ENCODE measurements at places on chromosomes 12 and 14.

GRCh38 chr12:120720234-120720986 is 5.2 kb upstream of the ACADS start:
- DNase-seq = no peak

DNA sequence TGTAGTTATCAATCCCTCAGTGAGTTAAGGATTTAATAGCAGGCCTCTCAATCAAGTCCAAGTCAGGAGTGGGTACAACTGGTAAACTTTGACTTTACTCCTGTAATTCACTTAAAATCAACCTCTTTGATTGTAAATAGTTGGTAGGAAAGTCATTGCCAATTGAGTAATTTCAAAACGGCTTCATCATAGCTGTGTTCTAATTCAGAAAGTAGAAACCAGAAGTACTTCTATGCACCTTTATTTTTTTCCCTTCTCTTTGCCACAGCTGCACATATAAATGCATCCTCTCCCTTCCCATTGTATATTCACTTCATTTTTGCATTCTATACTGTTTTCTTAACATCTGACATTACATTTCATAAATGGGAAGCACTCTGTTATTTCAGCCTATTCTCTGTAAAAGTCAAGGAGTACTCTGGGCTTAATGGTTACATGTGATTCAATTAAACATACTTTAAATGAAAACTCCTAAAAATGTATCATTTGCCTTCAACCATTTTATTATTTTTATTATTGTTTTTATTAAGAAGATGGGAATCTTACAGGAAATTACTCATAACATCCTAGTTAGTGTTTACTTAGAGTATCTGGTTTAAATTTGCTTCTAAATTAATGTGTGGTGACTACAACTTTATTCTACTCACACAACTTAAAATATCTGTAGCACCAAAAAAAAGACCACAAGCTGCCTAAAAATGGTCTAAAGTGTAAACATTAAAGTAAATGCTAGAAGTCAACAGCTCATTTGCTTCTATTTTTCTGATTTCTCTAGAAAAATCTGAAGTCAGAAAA is 171.2 kb downstream of the CEP128 start:
- no peak for DNase-seq

GRCh38 chr12:13211859-13212664 is 15.5 kb downstream of the EMP1 start:
- no peak for DNase-seq

DNA sequence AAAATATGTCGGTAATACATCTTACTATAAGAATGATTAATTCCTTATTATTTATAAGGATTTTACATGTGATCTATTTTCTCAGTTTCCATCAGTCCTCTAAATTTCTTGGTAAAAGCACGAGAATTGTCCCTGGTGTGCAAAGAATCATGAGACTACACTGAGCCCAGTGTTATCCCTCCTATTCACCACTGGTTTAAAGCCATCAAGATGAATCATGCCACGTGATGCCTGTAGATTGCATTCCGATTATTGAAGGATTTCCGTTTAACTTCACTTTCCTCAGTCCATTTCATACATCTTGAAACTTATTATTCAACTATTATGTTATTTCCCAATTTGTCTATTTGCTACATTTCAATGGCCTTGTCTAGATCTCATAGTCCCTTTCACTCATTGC is 601.9 kb downstream of the GALC start:
- DNase-seq = no peak

DNA sequence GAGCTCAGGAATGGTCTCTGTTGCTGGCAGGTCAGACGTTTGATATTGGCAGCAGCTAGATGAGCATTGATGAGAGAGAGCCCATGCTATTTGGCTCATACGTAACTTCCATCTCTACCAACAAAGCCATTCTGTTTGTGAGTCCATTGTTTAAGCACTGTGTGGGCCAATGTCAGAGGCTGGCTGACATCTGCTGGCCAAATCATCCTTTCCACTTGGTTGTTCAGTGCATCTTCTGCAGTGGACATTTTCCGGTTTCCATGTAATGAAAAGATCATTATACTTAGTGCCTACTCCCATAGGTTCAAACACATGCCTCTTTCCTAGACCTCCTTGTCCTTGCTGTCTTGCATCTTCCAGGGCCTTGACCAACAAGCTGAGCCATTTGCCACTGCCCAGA is 59.2 kb downstream of the IFT81 start:
- DNase-seq = no peak

GRCh38 chr12:54684636-54685630 is 36.8 kb upstream of the DCD start:
- DNase-seq = no peak

DNA sequence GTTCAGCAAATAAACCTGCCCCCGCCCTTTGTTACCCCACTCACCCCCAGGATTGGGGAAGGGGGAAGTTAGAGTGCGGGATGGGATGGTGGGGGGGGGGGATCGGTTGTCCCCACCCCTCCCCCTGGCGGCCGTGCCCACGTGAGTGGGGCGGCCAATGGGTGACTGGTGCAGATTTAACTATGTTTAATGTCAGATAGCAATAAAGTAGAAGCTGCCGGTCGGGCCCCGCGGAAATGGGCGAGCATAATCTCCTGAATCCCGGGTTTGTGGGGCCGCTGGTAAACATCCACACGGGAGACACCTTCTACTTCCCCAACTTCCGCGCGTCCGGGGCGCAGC is at the start of gene HOXC12:
TSS of gene HOXC12 (plus strand) at position 210 of the 342 bp plus-strand sequence. CDS start at position 237, 27 bp downstream.
- no peak for DNase-seq

- DNase-seq = no peak
Measured at GRCh38 chr12:58731096-58731495, 189.2 kb downstream of the LRIG3 start.

- no peak for DNase-seq
Measured at GRCh38 chr12:123468786-123469185, 10.8 kb downstream of the SNRNP35 start.

DNA sequence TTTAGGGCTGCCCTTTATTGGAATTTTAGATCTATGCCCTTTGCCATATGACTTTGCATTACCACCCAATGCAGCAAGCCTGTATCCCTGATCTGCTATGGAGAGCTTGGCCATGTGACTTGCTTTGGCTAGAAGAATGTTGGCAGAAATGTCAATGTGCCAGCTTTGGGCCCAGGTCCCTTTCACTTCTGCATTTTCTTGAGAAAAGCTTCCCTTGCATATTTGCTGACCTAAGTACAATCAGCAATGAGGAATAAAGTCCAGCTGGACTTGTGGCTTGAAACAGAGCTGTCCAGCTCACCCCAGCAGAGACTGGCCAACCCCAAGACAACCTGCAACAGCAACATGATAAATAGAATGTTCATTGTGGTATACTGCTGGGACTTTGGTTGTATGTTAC is 135.9 kb downstream of the PAH start:
- no peak for DNase-seq

GRCh38 chr14:32679927-32680612 is 258.6 kb upstream of the NPAS3 start:
- no peak for DNase-seq

- DNase-seq = no peak
Measured at GRCh38 chr12:6526766-6527525, 7.4 kb upstream of the GAPDH start.

- DNase-seq = no peak
Measured at GRCh38 chr14:30553311-30553989, 5.5 kb upstream of the G2E3 start.

GRCh38 chr12:20372326-20373096 is 4.2 kb downstream of the PDE3A start:
- DNase-seq = no peak

DNA sequence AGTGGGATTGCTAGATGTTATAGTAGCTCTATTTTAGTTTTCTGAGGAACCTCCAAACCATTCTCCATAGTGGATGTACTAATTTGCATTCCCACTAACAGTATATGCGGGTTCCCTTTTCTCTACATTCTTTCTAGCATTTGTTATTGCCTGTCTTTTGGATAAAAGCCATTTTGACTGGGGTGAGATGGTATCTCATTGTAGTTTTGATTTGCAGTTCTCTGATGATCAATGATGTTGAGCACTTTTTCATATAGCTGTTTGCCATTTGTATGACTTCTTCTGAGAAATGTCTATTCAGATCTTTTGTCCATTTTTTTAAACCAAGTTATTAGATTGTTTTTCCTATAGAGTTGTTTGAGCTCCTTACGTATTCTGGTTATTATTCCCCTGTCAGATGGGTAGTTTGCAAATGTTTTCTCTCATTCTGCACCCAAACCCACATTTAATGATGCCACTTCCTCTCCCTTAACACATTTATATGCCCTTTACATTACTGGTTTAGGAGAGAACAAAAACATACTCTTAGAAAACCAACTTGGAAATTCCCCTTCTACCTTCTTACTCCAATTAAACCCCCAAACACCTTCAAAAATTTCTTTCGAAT is 48.2 kb downstream of the NELL2 start:
- DNase-seq = no peak

- DNase-seq = no peak
Measured at GRCh38 chr14:66827182-66827581, 319.2 kb downstream of the GPHN start.

- no peak for DNase-seq
Measured at GRCh38 chr14:20652996-20653975, 11.8 kb upstream of the OR6S1 start.

DNA sequence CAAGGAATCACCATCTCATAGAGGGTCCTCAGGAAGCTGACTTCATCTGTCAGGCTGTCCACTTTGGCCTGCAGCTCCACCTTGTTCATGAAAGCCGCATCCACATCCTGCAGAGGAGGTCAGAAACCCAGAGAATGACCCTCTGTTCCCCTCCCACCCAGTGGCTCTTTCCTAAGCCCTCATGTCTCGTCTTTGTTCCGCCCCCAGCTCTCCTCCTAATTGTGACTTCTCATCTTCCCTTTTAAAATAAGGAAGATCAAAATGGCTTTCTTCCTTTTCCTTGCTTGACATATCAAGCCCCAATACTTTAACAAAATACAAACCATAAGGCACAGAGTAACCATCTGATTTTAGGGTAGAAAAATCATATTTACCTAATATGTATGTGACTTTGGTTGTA is 4.4 kb downstream of the KRT76 start:
- DNase-seq = no peak

- DNase-seq = no peak
Measured at GRCh38 chr14:75522224-75522982, at the start of gene BATF. BATF (plus strand) TSS chr14:75522469; CDS start chr14:75522683, 214 bp downstream.

- no peak for DNase-seq
Measured at GRCh38 chr12:2678426-2678825, 116.3 kb upstream of the FKBP4 start.

GRCh38 chr12:52323416-52324152 is 2.4 kb upstream of the KRT83 start:
- no peak for DNase-seq

DNA sequence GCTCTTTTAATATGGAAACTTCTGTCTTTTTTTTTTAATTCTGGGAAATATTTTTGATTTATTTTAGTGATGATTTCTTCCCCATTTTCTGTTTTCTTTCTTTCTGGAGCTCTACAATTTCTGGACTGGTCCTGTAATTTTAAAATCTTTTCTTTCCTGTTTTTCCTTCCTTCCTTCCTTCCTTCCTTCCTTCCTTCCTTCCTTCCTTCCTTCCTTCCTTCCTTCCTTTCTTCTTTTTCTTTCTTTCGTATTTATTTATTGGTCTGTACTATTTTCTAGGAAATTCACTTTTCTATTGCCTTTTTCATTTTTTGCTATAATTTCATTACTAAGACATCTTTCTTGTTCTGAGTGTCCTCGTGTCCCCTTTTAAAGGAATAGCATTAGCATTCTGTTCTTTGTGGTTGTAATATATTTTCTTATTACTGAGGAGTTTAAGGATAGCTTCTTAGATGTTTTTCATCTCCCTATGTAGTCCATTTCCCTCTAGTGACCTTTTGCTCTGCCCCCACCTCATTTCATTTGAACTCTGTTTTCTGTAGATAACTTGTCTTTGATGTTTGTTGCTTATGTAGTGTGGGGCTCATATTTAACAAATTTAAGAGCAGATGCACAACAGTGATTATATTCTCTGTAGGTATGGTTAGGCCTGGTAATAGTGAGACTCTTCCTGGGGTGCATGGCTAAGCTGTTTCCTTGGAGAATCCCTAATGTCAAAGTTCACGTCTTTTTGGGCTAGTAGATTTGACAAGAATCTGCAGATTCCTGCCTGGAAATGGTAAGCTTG is 38.0 kb downstream of the TBC1D15 start:
- no peak for DNase-seq

DNA sequence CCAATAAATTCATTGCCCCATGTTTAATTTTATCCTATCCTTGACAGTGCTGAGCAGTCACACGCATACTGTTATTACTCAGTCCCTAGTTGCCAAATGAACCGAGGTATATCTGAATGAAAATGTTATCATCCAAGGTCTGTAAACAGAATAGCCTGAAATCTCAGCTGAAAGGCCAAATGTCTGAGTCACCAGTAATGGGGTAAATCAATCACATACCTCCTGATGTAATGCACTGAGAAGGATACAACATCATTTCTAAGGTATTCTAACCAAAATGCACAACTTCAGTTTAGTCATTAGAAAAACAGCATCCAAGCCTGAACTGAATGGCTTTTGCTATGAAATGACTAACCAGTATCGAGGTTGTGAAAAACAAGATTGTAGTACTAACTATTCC is 228.6 kb downstream of the DPF3 start:
- DNase-seq = no peak

- no peak for DNase-seq
Measured at GRCh38 chr14:96051231-96051630, 12.1 kb downstream of the C14orf132 start.

GRCh38 chr12:107435520-107435919 is 250.1 kb upstream of the PWP1 start:
- DNase-seq = no peak

DNA sequence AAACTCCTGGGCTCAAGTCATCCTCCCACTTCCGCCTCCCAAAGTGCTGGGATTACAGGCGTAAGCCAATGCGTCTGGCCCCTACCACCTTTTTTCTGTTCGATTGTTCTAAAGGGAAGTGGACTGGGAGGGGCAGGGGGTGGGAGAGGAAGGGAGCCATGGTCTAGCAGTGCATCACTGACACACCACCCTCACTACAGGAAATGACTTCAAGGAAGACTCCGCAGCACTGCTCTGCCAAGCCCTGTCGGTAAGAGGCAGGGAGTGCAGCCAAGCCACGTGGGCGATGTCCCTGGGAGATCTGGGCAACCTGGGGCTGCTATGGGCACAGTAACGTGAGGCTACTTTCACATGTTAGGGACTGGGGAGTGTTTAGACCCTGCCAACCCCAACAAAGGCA is 18.0 kb downstream of the LRRC74A start:
- DNase-seq = no peak

DNA sequence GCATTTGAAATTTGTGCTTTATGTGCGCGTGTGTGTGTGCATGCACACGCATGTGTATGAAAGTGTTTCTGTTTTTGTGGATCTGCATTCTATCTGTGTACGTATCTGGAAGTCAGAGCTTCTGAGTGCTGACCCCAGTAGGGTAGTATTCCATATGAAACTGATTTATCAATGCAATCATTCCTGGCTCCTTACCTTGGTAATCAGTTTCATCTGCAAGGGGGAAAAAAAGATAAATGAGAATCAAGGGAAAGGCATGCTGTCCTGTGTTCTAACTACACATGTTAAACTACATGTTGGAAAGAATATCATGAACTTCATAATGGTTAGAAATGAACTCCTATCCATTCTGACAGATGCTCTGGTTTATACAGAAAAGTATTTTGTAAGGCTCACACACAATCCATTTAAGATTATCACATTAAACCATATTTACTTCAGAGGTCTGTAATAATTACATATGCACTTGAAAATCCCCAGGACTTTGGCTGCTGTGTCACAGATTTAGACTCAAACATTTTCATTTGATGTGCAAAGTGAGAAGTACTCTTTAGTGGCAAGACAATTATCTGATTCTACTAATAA is 276.1 kb upstream of the LMO3 start:
- DNase-seq = no peak

GRCh38 chr12:26153421-26154154 is 28.8 kb upstream of the BHLHE41 start:
- no peak for DNase-seq

- no peak for DNase-seq
Measured at GRCh38 chr12:11891754-11892386, 178.9 kb upstream of the BCL2L14 start.

Data from esophagus squamous epithelium (tissue), 5 donors.